ENCODE measurements at places on chromosomes 3 and 15.

GRCh38 chr3:137768361-137769321, 4.5 kb downstream of the SOX14 start:
- DNase-seq, result no peak

DNA sequence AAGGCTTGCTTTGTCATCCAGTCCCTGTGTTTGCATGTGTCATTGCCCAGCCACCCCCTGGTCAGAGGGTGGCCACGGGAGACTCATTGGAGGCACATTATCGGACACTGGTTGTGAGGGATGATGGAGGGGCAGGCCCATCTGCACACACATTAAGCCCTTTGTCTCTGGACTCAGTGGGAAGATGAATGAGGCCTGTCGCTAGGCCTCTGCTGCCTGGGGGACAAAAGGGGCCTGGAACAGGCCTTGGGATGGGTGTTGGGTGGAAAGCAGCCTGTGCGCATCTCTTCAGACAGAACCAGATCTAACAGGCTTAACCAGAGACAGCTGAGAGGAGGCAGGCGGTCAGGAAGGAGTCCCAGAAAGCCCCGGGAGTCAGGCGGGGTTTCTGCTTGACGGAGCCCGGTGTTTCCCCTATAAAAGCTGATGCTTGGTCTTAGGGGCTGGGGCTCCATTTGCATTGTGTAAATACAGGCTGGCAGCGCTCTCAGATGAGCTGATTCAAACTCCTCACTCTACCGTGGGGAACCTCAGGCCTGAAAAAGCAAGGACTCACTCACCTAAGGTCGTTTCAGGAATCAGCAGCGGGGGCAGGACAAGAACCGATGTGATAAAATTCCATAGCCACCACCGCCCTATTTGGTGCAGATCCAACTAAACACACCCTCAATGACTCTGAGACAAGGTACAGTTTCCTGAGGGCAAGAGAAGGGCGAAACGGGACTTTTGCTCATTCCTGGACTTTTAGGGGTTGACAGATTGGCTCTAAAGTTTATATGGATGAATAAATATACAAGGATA, 17.1 kb upstream of the SKIC8 start:
- DNase-seq, result no peak

GRCh38 chr15:36175186-36175740, 404.2 kb upstream of the CDIN1 start:
- DNase-seq, result no peak

- no peak for DNase-seq
Observed at GRCh38 chr15:62400778-62401177, 235.7 kb upstream of the C2CD4B start.

GRCh38 chr3:113436809-113437208, 4.5 kb downstream of the CFAP44 start:
- no peak for DNase-seq

GRCh38 chr15:63669074-63669473, 71.9 kb downstream of the FBXL22 start:
- DNase-seq, result no peak

Measured in activated CD4-positive, alpha-beta T cell treated with anti-CD3 and anti-CD28 coated beads for 4 hours (primary cell).